ENCODE measurements at places on chromosomes 11 and 22.

DNA sequence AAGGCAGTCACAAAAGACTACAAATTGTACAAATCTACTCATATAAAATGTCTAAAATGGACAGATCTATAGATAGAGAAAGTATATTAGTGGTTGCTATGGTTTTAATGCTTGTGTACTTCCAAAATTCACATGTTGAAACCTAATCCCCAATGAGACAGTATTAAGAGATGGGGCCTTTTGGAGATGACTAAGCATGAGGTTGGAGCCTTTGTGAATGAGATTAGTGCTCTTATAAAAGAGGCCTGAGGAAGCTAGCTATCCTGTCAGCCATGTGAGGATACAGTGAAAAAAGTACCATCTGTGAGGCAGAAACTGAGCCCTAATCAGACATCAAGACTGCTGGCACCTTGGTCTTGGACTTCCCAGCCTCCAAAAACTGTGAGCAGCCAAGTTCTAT lies 82.6 kb downstream of the CYP2R1 start:
- no peak for DNase-seq

DNA sequence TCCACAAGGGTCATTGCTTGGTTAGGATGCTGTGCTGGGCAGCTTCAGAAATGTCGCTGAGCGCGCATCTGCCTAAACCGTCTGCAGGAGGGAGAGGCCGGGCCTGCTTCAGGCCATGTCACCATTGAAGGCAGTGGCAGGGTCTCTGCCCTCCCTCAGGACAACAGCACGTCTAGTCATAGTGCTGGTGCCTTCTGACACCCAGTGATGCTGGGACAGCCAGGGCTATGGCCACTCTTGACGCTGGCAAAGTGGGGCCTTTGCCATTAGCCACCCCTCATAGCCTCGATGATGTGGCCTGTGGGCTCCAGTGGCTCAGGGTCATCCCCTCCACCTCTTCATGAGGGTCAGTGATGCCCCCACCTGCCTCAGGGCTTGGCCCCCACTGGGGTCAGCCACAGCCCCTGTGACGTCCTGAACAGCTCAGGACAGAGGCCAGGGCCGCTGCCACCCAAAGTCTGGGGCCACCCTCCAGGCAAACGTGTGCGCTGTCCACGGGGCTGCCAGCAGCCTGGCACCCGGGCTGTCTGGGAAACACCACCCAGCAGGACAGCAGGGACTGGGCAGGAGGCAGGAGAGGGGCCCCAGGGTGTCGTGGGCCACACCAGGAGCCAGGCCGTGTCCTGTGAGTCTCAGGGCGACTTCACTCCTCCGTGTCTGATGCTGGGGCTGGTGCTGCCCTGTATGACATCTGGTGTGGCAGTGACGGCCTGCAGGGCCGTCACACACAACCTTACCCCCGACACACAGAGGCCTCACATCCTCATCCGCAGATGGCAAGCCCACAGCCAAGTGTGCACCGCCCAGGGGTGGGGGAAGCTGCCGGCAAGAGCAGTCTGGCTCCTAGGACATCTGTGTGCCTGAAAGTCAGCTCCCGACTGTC lies 42.5 kb downstream of the CERK start:
- no peak for DNase-seq

- DNase-seq, result no peak
Measured at GRCh38 chr22:46712288-46712687, 25.8 kb downstream of the CERK start.

- DNase-seq, result no peak
Measured at GRCh38 chr11:76602431-76602861, 68.1 kb downstream of the LRRC32 start.

GRCh38 chr11:2964782-2965181 lies 27.3 kb downstream of the NAP1L4 start:
- no peak for DNase-seq

- peak; percentile 51 for DNase-seq
Measured at GRCh38 chr11:128471138-128471661, 116.2 kb downstream of the ETS1 start.

DNA sequence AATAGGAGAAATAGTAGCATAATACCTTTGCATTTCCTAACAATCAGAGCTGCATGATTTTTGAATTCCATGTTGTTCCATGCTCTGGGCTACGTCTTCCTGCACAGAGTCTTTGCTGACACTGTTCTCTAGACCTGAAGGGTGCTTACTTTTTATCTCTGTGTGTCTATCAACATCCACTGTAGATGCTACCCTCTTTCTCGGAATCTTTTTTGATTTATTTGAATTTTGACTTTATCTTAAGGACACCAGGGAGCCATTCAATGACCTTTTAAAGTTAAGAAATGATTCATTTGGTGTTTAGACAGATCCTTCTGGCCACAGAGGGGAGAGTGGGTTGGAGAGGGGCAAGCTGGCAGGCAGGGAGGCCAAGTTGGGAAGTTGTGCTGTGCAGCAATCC lies 90.1 kb downstream of the LDLRAD3 start:
- DNase-seq, result no peak
